Amniotic stem cell (primary cell): ENCODE measurements at places on chromosomes 6 and 20.

DNA sequence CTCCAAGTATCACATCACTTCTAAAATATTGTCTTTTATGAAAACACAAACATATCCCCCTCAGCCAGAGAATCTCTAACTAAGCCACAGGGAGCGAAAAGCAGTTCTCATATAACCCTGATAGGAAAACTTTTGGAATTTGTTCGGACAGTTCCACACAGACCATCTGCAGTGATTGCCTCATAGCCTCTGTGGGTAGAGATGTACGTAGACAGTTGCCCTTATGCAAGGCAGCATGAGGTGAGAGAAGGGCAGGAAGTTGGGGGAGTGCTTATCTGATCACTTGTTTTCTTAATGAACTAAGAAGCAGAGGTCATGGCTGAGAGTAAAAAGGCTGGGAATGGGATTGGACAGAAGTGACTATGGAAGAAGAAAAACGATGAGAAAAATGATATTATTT, 39.6 kb downstream of the SLC23A2 start:
- DNase-seq = no peak

DNA sequence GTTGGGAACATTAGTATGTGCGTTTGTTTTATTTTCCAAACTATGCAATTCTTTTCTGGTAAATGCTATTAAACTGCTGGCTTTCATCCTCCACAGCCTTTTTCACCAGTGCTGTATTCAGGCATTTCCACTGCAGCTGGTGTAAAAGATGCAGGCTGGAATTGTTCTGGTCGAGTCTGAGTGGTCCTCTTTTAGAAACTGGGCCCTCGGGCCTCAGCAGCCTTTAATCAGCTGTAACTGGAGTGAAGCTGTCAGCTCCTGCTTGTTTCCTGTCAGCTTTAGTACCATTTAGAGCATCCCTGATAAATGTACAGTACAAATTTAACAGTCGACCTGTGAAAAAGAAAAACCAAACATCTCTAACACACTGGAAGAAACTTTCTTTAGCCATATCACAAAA, 979.6 kb downstream of the TFAP2A start:
- no peak for DNase-seq

DNA sequence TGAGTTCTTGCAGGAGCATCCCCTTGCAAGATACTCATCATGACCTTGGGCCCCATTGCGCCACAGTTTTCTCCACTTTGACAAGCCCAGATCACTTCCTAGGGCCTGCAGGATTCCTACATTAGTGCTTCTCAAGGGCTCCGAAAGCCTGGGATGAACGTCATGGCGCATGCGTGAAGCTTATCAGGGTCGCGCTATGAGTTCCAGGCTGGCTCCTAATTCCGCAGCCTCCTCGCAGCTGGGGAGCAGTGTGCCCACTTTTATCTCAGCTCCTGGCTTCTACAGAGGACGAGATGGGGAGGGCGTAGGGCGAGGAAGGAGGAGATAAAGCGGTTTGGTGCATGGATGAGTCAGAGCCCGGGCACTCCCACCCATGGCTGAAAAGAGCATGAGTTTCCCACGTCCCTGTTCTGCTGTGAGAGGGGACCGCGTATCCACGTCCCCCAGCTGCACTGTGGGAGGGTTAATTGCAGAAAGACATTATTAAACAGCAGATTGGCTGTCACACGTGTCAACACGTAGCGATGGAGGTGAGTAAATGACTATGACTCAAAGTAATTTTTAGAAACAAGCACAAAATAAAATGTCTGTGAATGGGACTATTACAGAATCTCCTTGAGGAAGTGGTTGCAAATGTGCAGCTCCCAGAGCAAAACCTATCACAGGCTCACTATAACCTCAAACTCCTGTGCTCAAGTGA, 72.9 kb upstream of the DSP start:
- no peak for DNase-seq

- no peak for DNase-seq
Measured at GRCh38 chr6:119173249-119174084, 95.0 kb upstream of the FAM184A start.

DNA sequence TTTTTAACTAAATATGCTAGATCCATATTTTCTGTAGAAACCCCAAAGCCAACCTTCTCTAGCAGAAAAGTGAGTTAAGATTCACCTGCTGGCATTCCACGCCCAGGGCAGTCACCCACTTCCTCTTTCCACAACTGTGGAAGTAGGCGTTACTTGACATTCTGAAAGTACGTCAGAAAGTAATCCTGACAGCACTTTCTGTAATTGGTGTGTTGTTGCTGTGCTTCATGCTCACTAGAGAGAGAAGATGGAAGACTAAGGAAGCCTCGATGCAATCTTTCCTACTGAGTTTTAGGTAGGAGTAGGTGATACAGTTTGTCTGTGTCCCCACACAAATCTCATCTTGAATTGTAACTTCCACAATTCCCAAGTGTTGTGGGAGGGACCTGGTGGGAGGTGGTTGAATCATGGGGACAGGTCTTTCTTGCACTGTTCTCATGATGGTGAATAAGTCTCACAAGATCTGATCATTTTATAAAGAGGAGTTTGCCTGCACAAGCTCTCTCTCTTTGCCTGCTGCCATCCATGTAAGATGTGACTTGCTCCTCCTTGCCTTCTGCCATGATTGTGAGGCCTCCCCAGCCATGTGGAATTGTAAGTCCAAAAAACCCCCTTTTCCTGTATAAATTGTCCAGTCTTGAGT, 101.1 kb downstream of the MAP3K7 start:
- no peak for DNase-seq
